Activated T-helper 1 cell treated with Interleukin-2 at 50 U/mL for 16 hours (primary cell): ENCODE measurements at places on chromosomes 4 and X.
A peak's percentile ranks its signal among the peaks of the same experiment; 100 is the strongest.

DNA sequence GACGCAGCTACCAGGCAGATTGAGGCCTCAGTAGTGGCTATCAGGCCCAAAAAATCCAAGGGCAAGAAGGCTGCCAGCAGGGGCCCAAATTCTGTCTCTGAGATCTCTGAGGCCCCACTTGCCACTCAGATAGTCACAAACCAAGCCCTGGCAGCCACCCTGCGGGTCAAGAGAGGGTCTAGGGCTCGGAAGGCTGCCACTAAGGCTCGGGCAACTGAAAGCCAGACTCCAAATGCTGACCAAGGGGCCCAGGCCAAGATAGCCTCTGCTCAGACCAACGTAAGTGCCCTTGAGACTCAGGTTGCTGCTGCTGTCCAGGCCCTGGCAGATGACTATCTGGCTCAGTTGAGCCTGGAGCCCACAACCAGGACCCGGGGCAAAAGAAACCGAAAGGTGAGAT, 2.8 kb downstream of the TRO start:
- DNase-seq, result no peak

- no peak for DNase-seq
These were observed 28.4 kb upstream of the WFS1 start for GRCh38 chr4:6241062-6241845.

DNA sequence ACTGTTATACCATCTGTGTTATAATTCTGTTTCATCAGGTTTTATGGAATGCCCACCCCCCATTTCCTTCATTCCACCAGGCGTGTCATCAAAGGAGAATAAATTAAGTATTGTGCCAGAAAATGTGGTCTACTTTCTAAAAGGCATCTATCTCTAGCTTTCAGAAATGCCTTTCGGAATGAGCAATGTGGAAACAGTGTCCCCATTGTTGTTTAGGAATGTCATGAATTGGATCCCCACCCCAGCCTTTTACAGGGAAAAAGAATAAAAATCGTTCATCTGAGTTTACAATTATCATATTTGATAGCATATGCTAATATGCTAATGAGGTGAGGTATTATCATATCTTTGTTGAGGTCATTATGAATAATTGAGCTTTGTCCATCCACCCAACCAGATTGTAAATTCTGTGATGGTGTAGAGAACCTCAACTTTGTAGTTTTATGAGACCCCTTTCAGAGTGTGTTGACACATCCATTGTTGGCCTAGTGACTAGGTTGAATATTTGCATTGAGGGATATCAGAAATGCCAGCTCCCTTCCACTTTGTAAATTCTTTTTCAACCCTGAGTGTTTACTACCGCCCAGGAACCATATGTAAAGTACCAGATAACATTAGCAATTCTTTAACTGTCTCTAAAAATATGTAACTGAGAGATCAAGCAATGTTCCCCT, 56.2 kb upstream of the CCDC160 start:
- DNase-seq, result no peak

DNA sequence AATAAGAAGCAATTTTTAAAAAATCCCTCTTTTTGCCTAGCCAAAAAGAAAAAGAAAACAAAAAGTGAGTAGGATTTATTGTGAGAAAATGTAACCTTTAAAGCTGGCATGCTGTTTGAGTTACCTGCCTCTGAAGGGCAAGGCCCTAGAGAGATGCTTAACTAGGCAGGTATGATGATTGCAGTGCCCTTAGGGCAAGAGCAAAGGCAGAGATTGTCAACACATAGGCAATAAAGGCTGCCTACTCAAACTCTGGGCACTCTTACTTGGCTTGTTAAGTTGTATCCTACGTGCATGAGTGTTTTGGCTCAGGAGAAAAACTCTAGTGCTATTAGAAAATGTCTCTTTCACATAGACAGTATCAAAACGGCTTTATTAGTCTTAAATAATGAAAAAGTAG, 306.0 kb downstream of the RPA4 start:
- DNase-seq, result no peak

GRCh38 chr4:1756893-1757779, 35.8 kb downstream of the TACC3 start:
- DNase-seq, result no peak

DNA sequence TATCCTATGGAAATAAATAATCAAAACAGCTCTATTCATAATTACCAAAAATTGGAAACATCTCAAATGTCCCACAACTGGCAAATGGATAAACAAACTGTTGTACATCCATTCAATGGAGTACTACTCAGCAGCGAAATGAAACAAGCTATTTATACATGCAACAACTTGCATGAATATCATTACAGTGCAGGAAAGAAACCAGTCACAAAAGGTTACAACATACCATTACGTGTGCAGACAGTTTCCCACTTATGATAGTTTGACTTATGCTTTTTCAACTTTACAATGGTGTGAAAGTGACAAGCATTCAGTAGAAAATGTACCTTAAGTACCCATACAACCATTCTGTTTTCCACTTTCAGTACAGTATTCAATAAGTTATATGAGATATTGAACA, 82.3 kb downstream of the NEK1 start:
- DNase-seq, result no peak

- no peak for DNase-seq
These were observed 12.3 kb upstream of the SYTL5 start for GRCh38 chrX:37993837-37994619.

- no peak for DNase-seq
These were observed 21.8 kb upstream of the P2RY10 start for GRCh38 chrX:78923198-78924015.

- DNase-seq, result no peak
These were observed 2313.1 kb upstream of the AGA start for GRCh38 chr4:179755322-179755721.

DNA sequence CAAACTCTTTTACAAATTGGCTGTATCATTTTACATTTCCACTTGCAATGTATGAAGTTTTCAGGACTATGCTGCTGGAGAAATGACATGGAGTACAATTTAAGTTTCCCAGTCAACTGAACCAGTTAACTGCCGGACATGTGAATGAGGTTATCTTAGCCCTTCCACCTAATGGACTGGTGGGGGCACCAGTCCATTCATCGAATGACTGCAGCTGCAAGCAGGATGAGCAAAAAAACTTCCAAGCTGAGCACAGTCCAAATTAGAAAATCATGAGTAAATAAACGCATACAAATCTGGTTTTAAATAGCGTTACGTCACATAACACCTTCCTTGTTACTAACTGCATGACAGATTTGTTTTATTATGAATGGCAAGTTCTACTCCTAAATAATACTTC, 1131.5 kb downstream of the PCDH18 start:
- DNase-seq, result no peak

- no peak for DNase-seq
These were observed 122.4 kb downstream of the RAP1GDS1 start for GRCh38 chr4:98383431-98384106.

- DNase-seq, result no peak
These were observed 15.1 kb downstream of the TRAPPC11 start for GRCh38 chr4:183674153-183674552.

DNA sequence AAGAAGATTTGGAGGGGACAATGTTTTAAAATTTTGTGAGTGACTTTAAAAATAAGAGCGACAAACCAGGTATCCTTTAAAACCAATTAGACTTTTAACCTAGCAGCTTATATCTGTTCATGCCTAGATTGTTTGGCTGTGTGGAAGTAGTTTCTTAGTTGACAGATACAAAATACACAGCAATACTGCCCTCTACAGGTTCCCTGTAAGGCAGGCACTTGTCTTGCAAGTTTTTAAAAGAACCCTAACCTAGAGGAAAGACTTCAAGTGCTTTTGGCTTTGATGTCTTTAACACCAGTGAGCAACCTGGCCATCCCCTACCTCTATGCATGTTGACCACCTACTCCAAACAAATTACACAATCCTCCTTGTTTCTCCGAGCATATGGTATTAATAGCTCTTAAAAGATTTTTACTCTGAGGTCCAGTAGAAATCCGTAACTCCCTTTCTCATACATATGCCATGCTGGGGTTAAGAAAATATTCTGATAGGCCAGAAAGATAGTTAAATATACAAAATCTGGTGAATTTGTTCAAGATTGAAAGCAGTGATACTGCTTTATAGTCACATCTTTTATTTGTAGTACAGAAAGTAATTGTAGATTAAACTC, 273.0 kb downstream of the ARHGAP24 start:
- no peak for DNase-seq

DNA sequence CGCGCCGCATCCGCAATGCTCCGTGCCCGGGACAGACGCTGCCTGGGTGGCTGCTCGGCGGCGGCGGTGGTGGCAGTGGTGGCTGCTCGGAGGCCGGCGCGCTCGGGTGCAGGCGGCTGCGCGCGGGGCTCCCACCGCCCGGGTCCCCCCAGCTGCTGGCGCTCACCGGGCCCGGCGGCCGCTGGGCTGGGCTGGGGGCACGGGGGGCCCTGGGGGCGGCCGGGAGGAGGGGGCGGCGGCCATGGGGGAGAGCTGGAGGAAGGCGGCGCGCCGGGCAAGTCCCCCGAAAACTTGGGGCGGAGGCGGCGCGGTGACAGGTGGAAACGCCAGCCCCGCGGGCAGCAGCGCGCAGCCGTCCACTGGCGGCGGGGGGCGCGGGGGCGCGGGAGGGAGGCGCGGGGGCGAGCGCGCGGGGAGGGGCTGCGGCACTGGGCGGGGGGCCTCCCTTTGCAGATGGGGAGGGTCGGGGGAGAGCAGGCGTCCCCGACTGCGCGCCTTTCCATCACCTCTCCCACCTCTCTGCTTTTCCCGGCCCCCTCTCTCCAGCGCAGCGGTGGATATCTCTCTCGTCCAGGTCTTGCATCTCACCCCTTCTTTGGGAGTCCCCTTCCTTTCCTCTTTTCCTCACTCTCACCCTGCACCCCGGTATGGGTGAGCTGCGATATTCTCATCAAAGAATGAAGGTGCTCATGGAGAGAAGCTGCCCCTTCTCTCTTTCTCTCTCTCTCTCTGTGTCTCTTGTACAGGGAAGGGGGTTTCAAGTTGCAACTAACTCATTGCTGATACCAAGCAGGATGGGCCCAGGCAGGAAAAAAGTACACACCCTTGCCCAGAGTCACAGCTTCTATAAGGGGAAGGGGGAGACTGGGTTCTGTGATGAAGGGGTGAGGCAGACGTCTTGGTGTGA, 83.7 kb upstream of the DHRSX start:
- DNase-seq, result no peak

GRCh38 chr4:145097331-145097820, 620 bp downstream of the ANAPC10 start:
- DNase-seq, result no peak

- no peak for DNase-seq
These were observed 90.1 kb downstream of the ANAPC4 start for GRCh38 chr4:25466966-25467697.

GRCh38 chrX:151754047-151754429, 19.5 kb downstream of the CNGA2 start:
- no peak for DNase-seq

DNA sequence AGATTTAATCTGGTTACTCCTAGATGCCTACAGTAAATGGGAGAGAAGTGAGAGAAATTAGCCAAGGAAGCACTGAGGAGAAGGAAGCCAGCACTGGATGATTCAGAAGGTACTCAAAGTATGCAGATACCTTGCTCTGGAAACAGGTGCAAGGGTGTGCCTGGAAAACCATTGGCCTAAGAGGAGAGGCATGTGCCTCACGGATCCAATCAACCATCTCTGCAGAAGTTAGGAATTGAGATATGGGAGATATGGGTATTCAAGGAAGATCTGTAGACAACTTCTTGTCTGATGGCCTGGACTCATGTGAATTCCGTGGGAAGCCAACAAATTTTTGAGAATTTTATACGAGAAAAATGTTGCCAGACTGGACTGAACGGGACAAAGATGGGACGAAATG, 4.7 kb downstream of the H2BW1 start:
- DNase-seq, result no peak

DNA sequence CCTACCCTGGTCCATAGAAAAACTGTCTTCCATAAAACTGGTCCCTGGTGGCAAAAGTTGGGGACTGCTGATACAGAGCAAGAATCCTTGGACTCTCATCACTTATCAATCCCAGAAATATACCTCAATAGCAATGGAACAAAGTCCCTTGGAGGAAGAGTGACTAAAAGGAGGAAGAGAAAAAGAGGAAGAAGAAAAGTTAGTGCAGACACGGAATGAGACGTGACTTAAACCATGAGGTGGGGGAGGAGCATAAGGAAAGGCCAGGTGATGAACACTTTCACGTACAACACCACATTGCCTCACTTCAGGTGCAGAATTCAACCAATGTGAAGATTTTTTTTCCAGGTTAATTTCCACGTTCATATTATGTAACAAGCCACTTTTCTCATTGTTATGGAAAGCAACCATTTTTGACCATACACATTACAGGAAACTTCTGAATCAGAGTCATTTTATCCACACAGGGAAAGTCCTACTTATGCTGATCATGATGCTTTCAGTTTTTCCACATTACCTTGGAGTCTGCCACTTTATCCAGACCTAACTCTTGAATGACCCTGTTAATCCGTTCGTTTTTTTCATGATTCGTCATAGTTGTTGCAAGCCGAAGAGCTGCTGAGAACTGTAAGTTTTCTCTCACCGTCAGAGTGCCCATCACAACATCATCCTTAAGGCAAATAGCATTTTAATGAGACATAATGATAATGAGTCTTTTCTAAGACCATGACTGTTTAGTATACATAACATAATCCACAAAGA, 27.7 kb downstream of the ABCG2 start:
- no peak for DNase-seq

DNA sequence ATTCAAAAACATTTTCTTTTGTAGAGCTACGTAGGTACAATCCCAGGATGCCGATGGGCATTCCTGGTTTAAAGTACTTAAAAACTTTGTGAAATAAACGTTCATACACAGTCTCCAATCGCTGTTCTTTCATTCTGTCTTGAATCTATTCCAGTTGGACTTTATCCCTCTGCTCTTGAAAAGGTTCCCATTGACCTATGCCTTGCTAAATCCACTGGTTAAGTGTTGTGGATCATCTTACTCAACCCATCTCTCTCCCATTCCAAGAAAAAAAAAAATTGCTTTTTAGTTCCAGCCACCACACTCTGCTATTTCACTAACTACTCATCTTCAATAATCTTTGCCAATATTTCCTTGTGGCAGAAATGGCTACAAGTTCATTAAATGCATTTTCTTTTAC, 542.3 kb upstream of the GRIA3 start:
- no peak for DNase-seq

- peak; percentile 67 for DNase-seq
These were observed at the start of gene TSPAN7 for GRCh38 chrX:38561126-38561868. Gene TSPAN7, plus strand, starts transcription at chrX:38561542. Its CDS starts 5 bp downstream, at chrX:38561547.

GRCh38 chrX:154452823-154453222, 5.3 kb upstream of the PLXNA3 start:
- DNase-seq, result no peak

- no peak for DNase-seq
These were observed 90.3 kb downstream of the DHRSX start for GRCh38 chrX:2410279-2411020.
